ENCODE measurements at places on chromosomes 5 and 9.

- DNase-seq, result no peak
Observed at GRCh38 chr5:144328494-144328893, 157.8 kb downstream of the KCTD16 start.

GRCh38 chr9:70411121-70411929, 3.1 kb downstream of the KLF9 start:
- peak; percentile 40 for DNase-seq

DNA sequence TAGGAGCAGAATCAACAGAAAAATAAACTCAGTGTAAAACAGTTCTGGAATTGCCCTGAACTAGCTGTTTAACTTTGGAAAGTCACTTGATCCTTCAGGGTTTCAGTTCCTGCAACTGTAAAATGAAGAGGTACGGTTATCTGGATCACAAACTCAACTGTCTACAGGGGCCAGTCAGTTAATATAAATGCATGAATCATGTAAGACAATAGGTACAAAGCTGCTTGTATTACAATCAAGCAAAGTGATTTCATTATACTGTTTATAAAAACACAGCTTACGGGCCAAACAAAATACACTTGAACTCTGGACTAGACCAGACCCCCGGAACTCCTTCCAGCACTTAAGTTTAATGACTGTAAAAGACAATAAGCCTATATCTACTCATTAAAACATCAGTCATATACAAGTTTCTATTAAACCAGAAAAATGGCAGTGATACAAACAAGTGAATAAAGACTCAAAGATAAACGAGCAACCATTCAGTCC, 73.0 kb downstream of the MRPS27 start:
- DNase-seq, result no peak

DNA sequence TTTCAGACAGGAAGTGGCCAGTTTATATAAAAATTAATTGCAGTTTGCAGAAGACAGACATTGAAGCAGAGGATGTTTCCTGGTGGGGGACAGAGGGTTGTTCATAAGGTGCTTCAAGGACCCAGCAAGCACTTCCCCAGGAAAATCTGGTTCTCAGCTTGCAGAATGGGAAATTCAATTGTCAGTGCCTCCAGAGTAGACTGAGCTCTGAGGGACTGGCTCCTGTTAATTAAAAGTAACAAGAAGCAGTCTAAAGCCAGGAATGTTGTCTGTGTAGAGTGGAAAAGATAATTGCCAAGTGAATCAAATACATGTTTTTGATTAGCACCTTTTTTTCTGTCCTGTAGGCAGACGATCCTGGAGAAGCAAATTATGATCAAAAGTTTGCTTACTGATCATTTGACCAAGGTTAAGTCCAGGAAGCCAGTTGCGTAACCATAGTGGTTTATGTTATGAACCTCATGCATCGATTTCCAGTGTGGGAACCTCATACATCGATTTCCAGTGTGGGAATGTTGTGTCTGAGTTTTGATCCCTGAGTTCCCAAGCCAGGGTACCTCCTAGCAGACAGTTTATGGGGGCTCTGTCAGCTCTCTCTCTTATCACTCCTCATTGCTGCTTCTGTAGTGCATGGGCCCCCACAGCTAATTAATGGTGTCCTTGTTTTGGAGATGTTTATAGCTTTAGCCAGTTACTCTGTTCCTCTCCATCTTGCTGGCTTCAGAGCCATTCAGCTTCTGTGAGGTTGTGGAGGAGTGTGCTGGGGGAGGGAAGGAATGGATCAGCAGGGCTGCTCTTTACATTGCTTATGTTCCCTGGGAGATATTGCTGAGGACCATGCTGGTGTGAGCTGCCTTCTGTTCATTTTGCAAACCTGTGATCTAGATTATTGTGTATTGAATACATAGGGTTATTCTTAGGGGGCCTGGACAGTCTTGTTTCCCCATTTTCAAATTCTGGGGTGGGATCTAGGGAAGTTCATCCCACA, 17.1 kb downstream of the MSANTD3 start:
- DNase-seq, result peak; percentile 20

- DNase-seq, result no peak
Observed at GRCh38 chr9:109466623-109467590, 31.2 kb downstream of the PTPN3 start.

GRCh38 chr9:131271506-131271931, 4.8 kb downstream of the FAM78A start:
- no peak for DNase-seq

GRCh38 chr5:166178411-166179080, 2112.9 kb upstream of the WWC1 start:
- no peak for DNase-seq

GRCh38 chr9:131610231-131610761, 65.0 kb downstream of the PRRT1B start:
- no peak for DNase-seq

GRCh38 chr5:11607944-11608483, 296.2 kb downstream of the CTNND2 start:
- DNase-seq, result no peak

DNA sequence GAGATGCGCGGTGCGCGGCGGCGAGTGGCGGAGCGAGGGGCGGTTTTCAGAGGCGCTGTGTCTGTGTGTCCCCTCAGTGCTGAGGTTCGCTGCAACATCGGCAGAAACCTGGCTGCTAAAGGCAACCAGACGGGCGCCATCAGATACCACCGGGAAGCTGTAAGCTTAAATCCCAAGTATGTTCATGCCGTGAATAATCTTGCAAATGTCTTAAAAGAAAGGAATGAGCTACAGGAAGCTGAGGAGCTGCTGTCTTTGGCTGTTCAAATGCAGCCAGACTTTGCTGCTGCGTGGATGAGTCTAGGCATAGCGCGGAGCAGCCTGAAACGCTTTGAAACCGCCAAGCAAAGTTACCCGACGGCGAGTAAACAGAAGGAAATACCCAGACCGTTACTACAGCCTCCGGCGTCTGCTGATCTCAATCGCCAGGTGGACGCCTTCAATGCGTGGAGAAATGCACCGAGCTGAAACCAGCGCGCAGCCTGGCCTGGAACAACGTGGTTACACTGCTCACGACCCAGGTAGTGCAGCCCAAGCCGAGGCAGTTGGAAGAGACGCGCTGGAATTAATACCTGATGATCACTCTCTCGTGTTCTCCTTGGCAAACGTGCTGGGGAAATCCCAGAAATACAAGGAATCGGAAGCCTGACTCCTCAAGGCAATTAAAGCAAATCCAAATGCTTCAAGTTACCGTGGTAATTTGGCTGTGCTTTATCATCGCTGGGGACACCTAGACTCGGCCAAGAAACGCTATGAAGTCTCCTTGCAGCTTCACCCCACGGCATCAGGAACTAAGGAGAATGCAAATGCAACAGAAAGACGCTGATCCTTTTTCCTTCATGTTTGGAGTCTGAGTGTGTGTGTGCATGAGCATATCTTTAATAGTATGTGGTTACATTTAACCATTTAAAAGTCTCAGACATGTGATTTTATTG, 15.9 kb downstream of the OR2V1 start:
- no peak for DNase-seq

DNA sequence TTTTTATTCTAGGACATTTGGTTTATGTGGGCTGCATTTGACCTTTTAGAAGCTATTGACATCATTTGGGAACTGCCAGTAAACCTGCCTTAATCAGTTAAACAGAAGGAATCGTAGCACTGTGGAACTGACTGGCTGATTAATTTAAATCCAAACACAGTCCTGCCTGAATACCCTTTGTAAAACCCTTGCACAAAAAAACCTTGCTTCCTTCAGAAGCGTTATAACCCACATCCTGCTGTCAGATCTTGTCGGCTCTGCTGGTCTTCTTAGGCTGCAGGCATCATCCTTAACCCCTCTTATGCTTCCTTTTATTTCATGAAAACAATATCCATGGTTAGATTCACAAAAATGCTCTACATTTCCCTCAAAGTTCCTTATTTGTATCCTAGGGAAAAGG, 46.3 kb downstream of the PAM start:
- peak; percentile 76 for DNase-seq

DNA sequence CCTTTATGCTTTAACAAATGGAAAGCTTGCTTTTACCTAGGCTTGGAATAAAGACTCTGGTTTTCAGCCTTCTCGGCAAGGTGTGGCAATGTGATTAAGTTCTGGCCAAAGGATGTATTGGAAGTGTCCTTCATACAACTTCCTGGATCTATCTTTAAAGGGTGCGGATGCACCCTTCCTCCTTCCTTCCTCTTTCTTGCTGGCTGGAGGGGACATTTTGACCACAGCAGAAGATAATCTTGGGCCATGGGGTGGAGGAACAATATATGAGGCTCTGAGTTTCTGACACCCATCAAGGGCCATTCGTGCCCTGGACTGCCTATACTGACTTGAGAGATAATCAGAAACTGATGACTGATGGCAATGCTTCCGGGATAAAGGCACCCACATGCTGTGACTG, 145.7 kb downstream of the ACER2 start:
- DNase-seq, result peak; percentile 8

- no peak for DNase-seq
Observed at GRCh38 chr5:148847456-148847855, 21.0 kb downstream of the ADRB2 start.

- DNase-seq, result no peak
Observed at GRCh38 chr5:120552638-120553037, 88.5 kb downstream of the PRR16 start.

GRCh38 chr5:155313518-155313917, 300.0 kb downstream of the KIF4B start:
- DNase-seq, result no peak
